ENCODE measurements at places on chromosomes 5 and 9.

- DNase-seq: no peak
Measured at GRCh38 chr9:125088752-125089151, 54.6 kb downstream of the SCAI start.

DNA sequence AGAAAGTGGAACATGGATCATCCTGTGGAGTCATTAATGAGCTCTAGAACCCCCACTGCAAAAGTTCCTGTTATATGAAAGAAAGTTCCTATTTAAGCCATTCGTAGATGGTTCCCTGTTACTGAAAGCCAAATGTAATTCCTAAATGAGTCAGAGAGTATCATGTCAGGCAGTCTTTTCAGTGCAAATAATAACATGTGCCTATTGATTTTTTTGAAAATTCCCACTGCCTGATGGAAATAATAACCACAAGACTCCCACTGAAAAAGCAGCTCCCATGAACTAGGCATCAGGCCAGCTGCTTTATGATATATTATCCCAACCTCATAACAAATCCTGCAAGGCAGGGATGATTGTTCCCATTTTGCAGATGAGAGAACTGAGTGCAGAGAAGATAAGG is 217.2 kb downstream of the DAB2IP start:
- DNase-seq: no peak

GRCh38 chr5:9582406-9582805 is 36.5 kb upstream of the SEMA5A start:
- DNase-seq: no peak

GRCh38 chr9:82443312-82443711 is 454.7 kb downstream of the SPATA31D1 start:
- DNase-seq: no peak
